ENCODE measurements at places on chromosomes 7 and 10.
A peak's percentile ranks its signal among the peaks of the same experiment; 100 is the strongest.

GRCh38 chr10:71251319-71251718, 38.9 kb downstream of the UNC5B start:
- DNase-seq: no peak

DNA sequence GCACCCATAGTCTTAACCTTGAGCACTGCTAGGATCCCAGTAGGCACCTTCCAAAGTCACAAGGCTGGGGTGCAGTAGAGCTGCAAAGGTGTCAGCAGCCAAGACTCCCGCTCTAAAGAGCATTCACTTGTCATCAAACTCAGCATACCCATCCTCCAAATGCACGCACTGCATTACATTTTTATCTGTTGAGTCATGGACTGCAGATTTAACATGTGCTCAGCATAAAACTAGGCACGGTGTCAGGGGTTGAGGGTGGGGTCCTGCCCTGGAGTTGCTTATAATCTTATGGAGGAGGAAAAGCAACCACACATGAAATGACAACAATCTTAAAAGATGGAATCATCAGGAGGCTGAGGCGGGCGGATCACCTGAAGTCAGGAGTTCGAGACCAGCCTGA, 102.6 kb downstream of the PARP12 start:
- DNase-seq: no peak

- no peak for DNase-seq
Observed at GRCh38 chr7:20190560-20191390, 26.4 kb downstream of the MACC1 start.

GRCh38 chr10:32171204-32171603, 115.0 kb upstream of the KIF5B start:
- peak; percentile 64 for DNase-seq

DNA sequence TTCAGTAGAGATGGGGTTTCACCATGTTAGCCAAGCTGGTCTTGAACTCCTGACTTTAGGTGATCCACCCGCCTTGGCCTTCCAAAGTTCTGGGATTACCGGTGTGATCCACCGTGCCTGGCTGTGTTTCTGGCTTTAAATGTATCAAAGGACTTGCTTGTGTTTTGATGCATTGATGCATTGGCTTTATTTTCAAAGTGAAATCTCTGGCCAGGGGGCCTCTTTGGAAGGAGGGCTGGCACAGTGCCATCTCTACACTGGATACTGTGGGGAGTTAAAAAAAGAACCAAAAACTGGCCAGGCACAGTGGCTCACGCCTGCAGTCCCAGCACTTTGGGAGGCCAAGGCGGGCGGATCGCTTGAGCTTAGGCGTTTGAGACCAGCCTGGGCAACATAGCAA, 16.0 kb downstream of the MNX1 start:
- no peak for DNase-seq

Data from HepG2 (cell line).